ENCODE measurements at places on chromosomes 2 and 18. TPM values are rescaled to one million over a fixed set of nuclear protein-coding genes. Genes with fewer than 3 reads are reported as not detected.

PDE11A gene
- not detected for total RNA-seq

DES gene
- not detected for total RNA-seq

TRAPPC8 gene
- total RNA-seq = 66.3 TPM

DNA sequence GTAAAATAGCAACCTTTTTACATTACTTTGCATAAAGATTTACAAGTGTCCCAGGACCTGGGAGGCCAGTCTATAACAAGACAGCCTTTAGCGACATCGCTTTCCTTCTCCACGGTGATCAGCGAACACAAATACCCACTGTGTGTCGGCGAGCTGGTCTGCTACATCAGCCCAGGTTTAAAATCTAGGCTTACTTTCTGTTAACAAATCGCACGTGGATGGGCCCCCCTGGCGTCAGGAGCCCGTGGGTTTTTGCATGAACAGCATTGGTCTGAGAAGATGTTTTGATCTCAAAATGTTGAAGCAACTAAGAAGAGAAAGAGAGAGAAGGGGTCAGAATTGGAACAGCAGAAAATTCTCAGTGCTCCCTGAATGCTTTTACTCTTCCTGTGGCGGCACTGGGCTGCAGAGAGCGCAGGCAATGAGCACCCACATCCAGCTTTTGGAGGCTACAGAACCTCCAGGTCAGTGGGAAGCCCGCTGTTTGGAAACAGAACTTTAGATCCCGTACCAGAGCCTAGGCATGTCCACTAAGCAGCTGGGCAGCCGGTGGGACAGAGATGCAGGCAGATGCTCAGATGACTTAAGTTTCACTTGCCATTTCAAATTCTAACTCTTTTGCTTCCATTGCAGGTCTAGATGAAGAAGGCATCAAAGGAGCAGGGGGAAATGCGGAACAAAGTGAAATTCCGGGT lies 32.9 kb downstream of the CYP27C1 start:
- no peak overlapping the region for H3K27ac ChIP-seq
- no peak overlapping the region for H3K4me3 ChIP-seq
- no peaks in the 10 kb centered on the region for H3K36me3 ChIP-seq
- no peaks in the 10 kb centered on the region for H3K27me3 ChIP-seq
- H3K4me1 ChIP-seq = peaks cover 6% of the 10 kb centered on the region

- no peak for DNase-seq
- no peaks in the 10 kb centered on the region for H3K36me3 ChIP-seq
- H3K4me1 ChIP-seq = no peaks in the 10 kb centered on the region
- no peak overlapping the region for H3K4me3 ChIP-seq
- no peak overlapping the region for H3K27ac ChIP-seq
Measured at GRCh38 chr2:23426263-23426905, 41.4 kb downstream of the KLHL29 start.

Measured in CD4-positive, alpha-beta memory T cell (primary cell).